ENCODE measurements at places on chromosomes 6 and 20. TPM values are rescaled to one million over a fixed set of nuclear protein-coding genes. Genes with fewer than 3 reads are reported as not detected.

The POU5F1 gene
- total RNA-seq = not detected

The RBBP8NL gene
- not detected for total RNA-seq

The WFDC6 gene
- total RNA-seq = not detected

The TGIF2 gene
- 27.9 TPM for total RNA-seq

The TREM2 gene
- total RNA-seq = not detected

The MAN1A1 gene
- 12.9 TPM for total RNA-seq

The FAM217A gene
- total RNA-seq = not detected

The CASS4 gene
- not detected for total RNA-seq

The FKBP1C gene
- 4.8 TPM for total RNA-seq

The SSTR4 gene
- not detected for total RNA-seq

The ENPP3 gene
- not detected for total RNA-seq

The BPIFB2 gene
- total RNA-seq = not detected

The ARMH2 gene
- not detected for total RNA-seq

The C6orf47 gene
- total RNA-seq = 15.0 TPM

The EFCAB8 gene
- total RNA-seq = 0.60 TPM

The PPP1R3G gene
- 0.09 TPM for total RNA-seq

The TCF21 gene
- total RNA-seq = not detected

The PGC gene
- not detected for total RNA-seq

The E2F1 gene
- total RNA-seq = 29.6 TPM

The MTFR2 gene
- 7.4 TPM for total RNA-seq

The SPEF1 gene
- 0.44 TPM for total RNA-seq

The PPP1R14C gene
- total RNA-seq = not detected

The NOX3 gene
- not detected for total RNA-seq

The RNF39 gene
- total RNA-seq = not detected

The PTPRT gene
- total RNA-seq = not detected

The PROCR gene
- total RNA-seq = 228 TPM

The ETV7 gene
- total RNA-seq = 0.58 TPM

The SLC17A2 gene
- total RNA-seq = not detected

The KIAA0408 gene
- not detected for total RNA-seq

The OLIG3 gene
- total RNA-seq = not detected

The HSPA1L gene
- total RNA-seq = 0.74 TPM
